AG08395 (cell line): ENCODE measurements at places on chromosomes 3 and 15.

- no peak for DNase-seq
Observed at GRCh38 chr15:59400103-59400813, 27.6 kb upstream of the MYO1E start.

- no peak for DNase-seq
Observed at GRCh38 chr3:157543501-157544035, 40.4 kb upstream of the VEPH1 start.

GRCh38 chr15:68719672-68720071 lies 101.0 kb downstream of the ANP32A start:
- DNase-seq: no peak

DNA sequence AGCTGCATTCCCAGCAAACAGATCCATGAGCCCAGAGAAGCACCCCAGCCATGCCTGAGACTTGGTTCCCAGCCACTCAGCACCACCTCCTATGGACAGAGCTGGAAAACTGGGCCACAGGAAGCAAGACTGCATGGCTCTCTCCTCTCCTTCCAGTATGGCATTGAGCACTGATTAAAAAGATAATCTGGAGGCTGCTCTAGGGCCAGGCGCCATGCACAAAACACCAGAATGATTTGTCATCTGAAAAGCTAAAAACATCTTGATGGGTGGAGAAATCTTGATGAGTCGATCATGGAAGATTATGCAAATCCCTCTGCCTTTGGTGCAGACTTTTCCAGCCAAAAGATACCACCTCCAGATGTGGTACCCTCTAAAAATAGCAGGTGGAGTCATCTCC lies 62.7 kb upstream of the MRPS22 start:
- peak; percentile 79 for DNase-seq

- no peak for DNase-seq
Observed at GRCh38 chr15:80508783-80509182, 104.6 kb downstream of the ARNT2 start.

- DNase-seq: no peak
Observed at GRCh38 chr3:42005401-42005800, 43.5 kb upstream of the ULK4 start.

GRCh38 chr15:68707386-68707785 lies 113.3 kb downstream of the ANP32A start:
- no peak for DNase-seq

DNA sequence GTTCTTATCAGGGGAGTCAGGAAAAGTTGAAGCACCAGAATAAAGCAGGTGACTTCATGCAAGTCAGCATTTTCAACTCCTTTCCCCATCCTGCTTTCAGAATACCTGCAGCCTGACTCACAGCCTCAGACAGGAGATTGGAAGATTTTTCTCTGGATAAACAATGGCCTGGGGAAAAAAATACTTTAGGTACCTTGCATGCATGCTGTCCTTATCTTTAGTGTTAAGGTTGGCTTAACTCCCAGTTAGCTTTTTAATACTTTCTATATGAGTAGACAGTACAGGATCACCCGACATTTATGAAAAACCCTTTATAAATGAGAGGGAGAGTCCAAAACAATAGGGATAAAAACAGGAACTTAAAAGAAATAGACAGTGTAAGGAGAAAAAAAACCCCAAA lies 53.6 kb downstream of the PAK2 start:
- peak; percentile 48 for DNase-seq

DNA sequence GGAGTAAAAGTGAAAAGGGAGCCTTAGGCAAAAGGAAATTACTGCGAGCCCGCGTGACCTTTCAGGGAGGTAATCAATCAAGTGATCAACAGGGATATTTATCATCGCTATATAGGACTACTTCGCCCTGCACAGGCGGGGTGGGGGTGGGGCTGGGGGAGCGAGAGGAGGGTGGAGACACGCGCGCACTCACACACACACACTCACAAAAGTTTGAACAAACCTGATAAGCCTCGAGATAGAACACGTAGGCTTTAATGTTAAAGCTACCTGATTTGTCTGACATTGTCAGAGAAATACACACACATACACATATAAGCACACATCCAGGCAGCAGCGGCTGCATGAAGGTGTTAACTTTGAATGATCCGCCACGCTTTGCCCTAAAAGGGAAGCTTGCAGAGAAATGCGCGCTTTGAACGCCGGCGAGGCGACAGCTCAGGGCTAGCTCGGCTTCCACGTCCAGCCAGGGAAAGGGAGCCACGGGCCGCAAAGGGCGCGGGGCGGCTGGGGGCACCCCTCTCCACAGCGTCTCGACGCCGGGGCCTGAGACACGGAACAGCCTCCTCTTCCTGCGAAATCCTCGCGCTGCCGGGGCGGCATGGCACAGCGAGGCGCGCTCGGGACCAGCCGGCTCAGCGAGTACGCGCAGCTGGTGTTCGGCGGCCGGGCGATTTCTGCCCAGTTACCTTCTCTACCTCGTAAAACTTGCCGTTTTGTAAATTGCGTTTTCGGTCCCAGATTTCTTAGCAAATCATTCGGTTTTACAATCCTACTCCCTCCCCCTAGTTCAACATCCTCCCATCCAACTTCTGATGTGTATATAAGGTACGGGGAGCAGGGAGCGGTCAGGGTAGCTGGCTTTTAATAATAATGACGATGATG lies 4.8 kb upstream of the MECOM start:
- no peak for DNase-seq
